ENCODE measurements at places on chromosomes 2 and 18. TPM values are rescaled to one million over a fixed set of nuclear protein-coding genes. Genes with fewer than 3 reads are reported as not detected.

Gene SIGLEC15
- 0.37 TPM for total RNA-seq

GRCh38 chr2:108858894-108859293 is 72.3 kb downstream of the CCDC138 start:
- DNase-seq = no peak

Gene SGPP2
- not detected for total RNA-seq

DNA sequence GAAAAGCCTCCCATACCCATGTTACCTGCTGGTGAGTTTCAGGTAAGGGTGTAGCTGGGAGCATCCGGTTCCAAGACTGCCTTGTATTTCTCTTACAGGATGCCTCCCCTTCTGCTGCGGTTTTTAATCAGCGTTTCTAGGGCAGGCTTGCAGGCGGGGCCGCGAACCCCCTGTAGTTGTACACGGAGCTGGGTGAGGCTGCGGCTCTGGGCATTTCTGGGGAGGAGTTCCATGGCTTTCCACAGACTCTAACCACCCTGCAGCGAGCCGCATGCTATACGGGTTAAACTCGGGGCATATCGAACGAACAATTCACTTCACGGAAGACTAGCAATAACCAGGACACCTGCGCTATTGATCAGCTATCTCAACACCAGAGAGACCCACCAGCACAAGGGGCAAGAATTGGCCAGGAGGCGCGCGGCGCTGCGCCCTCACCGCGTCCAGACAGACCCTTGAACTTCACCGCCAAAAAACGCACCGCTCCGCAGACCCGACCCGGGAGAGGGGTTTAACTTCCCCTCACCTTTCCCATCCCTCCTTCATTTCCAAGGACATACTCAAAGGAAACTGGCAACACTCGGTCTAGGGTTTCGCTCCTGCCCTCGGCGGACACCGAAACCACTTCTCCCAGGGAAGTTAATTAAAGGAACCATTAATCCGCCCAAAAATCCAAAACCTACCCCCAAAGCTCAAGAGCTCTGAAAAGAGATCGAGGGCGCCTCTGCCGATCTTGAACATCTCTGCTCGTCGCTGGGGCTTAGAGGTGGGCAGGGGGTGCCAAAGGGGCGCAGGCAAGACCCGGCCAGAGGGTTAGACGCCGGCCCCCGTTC is 909 bp downstream of the TGFA start:
- peak; percentile 59 for DNase-seq

DNA sequence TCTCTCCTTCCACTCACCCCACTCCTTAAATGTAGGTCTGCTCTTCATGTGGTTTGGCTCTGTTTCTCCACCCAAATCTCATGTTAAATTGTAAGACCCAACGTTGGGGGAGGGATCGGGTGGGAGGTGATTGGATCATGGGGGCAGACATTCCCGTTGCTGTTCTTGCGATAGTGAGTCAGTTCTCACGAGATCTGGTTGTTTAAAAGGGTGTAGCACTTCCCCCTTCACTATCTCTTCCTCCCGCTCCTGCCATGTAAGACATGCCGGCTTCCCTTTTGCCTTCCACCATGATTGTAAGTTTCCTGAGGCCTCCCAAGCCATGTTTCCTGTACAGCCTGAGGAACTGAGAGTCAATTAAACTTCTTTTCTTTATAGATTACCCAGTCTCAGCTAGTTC is 1044.5 kb upstream of the POU3F3 start:
- no peak for DNase-seq

DNA sequence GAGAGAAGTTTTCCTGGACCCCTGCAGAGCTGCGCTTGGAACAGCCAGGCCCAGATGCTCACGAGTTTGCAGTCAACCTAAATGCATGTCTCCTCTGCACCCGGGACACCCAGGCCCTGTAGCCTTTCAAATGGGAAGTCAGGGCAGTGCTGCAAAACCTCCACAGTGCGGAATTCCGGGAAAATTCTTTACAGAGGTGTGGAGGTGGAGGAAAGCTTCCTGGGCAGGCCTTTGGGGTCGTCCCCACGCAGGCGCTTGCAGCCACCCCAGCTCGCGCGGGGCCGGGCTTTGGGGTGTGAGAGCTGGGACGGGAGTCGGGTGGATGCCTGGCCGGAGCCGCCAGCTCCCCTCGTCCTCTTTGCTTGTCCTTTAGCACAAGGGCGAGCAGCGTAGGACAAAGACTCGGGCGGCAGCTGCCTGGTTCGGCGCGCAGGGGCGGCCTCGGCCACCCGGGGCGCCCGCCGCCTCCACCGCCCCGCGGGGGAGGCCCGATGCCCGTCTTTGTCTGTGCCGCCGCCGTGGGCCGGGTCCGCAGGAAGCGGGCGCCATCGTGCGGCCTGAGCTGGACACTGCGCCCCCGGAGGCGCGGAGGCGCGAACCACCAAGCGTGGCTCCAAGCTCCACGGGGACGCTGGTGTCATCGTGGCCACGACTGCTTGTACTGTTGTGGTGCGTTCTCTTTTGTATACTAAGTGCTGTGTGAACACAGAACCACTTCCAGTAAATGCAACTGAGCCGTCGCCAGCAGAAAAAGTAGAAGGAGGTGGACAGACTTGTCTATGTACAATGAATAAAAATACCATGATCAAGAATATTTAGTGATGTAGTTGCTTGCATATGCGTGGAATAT is 28.2 kb upstream of the BCL11A start:
- peak; percentile 92 for DNase-seq

- DNase-seq = no peak
Observed at GRCh38 chr18:10892786-10893185, 256.6 kb downstream of the PIEZO2 start.

DNA sequence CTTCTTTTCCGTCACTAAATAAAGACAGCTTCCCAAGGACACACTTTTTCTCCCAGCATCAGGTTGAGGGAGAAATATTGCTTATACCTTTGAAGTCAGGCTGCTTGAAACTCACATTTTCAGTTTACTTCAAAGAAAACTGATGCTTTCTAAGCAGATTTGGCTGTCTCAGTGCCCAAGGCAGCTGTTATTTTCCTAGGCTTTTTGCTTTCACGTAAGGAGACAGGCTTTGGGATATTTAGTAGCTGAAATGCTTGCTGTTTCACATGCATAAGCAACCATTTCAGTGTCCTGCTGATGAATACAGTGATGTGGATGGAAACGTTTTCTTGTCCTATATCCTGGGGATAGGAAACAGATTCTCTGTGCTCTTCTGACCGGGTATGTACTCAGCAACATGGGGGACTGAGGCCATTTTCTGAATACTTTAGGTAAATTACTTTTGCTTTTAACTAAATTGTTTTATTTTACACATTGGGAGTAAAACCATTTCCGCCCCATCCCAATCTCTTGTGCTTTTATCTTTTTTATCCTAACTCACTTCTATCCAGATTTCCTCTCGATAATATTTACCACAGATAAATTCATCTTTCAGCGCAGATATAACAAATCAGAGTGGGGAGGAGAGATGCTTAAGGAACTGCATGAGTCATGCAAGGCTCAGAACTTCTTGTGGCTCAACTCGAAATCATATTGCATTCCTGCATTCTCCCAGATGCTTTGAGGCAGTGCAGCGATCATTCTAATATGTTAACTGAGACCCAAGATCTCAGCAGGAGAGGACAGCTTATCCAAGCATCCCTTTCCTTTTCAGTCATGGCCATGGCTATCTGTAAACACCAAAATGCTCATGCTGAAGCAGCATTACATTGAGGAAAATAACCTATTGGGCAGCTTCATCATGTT is 22.2 kb downstream of the GALR1 start:
- no peak for DNase-seq

Gene KCNG2
- 0.19 TPM for total RNA-seq

Gene HOXD12
- total RNA-seq = not detected

Gene ADD2
- 170 TPM for total RNA-seq

DNA sequence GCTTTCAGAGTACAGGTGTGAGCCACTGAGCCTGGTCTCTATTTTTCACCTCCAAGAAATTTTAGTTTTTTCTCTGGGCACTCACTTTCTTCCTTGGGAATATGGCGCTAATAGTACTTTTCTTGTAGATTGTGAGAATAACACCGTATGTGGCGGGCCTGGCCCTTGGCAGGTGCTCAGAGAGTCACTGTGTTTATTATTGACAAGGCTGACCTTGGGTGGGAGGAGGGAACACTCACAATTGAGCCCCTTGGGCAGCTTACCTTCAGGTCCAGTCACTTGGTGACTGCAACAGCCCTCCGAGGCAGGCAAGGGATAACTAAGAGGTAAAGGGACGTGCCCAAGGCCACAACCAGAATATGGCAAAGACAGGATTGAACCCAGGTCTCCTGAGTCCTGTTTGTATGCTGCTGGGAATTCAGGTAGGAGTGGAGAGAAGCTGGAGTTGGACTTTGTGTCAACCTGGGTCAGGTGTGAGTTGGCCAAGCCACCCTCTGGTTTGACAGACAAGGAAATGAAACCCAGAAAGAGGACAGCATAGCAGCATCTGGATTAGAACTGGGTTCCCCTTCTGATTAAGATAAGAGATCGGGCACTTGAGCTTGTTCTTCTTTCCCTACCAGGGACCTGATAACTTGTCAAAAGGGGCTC is 2.8 kb upstream of the STK25 start:
- DNase-seq = no peak

- DNase-seq = no peak
Observed at GRCh38 chr2:206204710-206205109, 45.0 kb downstream of the EEF1B2 start.

- no peak for DNase-seq
Observed at GRCh38 chr2:199329466-199329865, 128.3 kb downstream of the SATB2 start.

GRCh38 chr2:24588294-24588693 is 97.2 kb downstream of the NCOA1 start:
- no peak for DNase-seq

Gene RAB6C
- total RNA-seq = not detected

- no peak for DNase-seq
Observed at GRCh38 chr2:70671092-70671675, 96.8 kb downstream of the ADD2 start.

Gene OSR1
- total RNA-seq = not detected

Gene CLEC4F
- total RNA-seq = not detected

DNA sequence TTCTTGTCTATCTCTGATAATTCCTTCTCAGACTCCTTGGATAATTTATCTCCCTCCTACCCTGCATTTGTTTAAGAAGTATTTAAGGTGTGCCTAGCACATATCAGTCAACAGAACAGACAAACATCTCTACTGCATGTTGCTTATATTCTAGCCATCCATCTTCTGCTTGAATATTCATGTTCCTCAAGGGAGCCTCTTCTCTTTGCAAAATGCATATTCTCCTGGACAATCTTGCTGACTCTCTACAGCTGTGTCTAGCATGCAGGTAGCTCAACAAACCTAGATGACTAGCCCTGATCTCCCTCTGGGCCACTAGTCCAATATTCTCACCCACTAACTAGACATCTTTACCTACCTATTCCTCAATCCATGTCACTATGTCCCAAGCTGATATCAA is 70.0 kb downstream of the AP1S3 start:
- DNase-seq = no peak

Gene RNASEH1
- total RNA-seq = 40.8 TPM

DNA sequence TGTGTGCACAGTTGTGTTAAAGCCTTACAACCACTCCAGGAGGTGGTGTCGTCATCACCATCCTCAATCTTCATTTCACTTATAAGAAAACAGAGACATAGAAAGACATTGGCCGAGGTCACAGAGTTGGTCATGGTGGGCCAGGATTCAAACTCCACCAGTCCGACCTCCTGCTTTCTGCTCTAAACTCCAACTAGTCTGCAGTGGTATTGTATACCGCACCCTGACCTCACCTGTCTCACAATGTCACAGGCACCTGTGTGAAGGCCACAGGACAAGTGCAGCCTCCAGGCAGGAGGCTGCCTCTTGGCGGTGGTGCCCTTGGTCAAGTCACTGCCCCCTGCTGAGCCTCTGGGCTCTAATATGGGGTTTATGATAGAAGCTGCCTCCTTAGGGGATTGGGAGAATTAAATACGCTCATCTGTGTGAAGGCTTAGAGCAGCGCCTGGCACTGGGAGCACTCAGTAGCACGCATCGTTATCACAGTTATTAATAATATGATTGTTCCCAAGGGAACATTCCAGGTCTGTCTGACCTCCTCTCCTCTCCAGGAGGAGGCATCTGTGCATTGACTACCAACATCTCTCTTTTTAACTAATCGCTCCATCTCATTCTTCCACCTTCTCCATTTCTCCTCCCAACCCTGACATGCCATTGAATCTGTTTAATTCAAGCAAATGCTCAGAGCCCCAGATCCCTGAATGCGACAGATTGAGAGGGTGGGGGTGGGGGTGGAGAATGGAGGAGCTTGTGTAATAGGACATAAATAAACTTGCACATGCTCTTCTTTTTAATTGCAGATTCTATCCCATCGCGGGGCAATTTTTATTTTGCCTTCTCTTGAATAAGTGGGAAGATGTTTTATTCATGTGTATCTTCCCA is 112.7 kb downstream of the MCFD2 start:
- DNase-seq = no peak

DNA sequence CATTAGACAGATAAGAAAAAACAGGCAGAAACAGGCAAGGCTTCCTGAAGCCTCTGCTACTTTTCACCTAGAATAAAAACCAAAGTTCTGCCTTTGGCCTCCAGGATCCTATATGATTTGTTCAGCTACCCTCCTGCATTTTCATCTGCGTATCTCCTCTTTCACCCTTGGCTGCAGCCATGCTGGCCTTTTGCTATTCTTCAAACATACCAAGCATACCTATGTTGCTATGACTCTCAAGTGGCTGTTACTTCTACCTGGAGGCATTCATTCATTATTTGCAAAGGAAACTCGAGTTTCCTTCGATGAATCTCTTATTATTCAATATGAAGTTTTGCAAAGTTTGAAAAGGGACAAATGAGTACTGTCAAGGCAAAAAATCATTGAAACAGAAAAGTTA is 106.4 kb upstream of the HNMT start:
- DNase-seq = no peak

Gene CD8B2
- total RNA-seq = not detected

DNA sequence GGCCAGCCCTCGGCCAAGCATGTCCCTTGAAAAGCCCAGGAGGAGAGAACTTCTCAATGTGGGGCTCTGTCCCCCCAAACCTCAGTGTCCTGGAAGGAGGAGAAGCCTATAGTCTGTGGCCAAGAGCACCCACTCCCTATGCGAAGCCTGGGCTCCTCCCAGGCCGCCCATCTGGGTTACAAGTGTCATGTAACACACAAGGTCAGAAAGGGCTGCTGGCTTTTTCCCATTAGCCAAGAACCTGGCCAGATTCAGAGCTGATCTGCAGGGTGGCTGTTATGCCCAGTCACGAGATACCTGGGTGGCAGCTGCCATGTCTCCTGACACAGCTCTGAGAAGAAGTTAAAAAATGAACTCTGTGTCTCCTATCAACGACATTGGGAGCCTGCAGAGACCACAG is 170.7 kb downstream of the TNS1 start:
- DNase-seq = no peak

DNA sequence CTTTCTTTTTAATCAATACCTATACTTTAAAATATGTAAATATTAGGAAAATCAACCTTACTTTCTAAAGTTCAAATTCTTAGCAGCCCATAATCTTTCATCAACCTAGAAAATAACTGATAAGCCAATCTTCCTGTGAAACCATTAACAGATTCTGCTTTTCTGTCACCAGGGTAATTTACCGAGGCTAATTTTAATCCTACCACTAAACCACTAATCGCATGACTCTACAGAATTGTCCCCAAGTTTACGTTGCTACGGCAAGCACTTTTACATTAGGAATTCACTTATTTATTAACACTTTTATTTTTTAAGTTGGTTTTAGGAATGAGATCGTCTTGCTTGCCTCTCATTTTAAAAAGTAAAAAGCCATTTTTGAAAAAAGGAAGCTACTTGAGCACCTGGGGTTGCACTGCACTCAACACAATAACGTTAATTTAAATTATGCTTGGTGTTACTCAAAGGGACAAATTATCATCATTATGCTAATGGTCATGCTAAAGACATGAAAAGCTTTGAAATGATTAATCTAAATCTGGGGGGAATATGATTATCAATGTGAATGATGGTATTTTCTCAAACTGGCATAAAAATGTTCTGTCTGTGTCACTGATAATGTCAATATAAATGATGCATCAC is 10.2 kb downstream of the ZNF516 start:
- no peak for DNase-seq

Gene OTOF
- not detected for total RNA-seq
